ENCODE measurements at places on chromosomes 1 and 21.

DNA sequence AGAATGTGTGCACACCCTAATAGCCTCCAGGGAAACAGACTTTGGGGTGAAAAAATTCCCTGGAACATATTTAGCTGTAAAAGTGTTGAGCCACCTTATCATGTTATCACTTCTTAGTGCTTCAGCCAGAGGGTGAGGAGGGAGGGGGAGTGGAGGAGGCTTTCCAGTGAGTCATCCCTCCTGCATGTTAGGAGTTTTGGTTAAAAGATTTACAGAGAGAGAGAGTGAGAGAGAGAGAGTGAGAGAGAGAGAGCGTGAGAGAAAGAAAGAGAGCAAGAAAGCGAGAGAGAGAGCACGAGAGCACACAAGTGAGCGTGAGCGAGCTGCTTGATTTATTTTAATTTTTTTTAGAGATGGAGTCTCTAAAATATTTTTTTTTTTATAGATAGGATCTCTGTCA, 13.5 kb upstream of the CACNA1E start:
- DNase-seq: peak; percentile 83

GRCh38 chr1:95117207-95118066, at the start of gene TLCD4:
TSS of gene TLCD4 (plus strand) at chr1:95117355. CDS start at chr1:95143902, 26,547 bp downstream.
- no peak for DNase-seq

DNA sequence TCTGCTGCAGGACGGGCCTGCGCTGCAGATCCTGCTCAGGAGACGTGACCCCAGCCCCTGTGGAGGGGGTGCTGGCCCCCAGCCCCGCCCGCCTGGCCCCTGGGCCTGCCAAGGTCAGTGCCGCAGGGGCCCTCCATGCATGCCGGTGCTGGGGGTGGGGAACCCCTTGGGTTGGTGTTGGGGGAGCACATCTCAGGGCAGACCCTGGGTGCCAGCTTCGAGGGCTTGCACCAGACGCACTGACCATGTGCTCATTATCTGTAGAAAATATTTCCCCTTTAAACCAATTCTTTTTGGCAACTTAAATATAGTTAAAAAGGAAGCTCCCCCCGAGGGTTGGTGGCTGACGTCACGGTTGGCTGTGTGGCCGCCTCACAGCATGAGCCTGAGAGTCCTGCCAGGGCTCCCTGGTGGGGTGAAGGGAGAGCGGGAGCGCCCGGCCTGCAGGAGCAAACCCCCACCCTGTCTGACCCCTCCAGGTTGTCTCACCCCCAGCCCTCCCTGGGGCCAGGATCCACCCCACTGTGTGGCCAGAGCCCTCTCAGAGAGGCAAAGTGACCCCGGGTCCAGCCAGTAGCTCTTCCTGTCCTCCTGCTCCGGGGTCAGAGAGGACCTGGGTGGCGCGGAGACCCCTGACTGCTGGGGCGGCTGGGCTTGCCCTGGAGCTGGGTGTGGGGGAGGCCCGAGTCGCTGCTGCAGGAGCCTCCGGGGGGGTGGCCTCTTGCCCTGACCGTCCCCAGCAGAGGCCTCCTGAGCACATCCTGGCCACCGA, 5.3 kb upstream of the PFKL start:
- DNase-seq: no peak

- DNase-seq: no peak
These were observed 75.5 kb upstream of the PDC start for GRCh38 chr1:186536273-186536890.

GRCh38 chr1:1541956-1542765, 1.7 kb upstream of the TMEM240 start:
- DNase-seq: no peak

- DNase-seq: peak; percentile 52
These were observed 17.2 kb upstream of the RASSF5 start for GRCh38 chr1:206489980-206490770.

DNA sequence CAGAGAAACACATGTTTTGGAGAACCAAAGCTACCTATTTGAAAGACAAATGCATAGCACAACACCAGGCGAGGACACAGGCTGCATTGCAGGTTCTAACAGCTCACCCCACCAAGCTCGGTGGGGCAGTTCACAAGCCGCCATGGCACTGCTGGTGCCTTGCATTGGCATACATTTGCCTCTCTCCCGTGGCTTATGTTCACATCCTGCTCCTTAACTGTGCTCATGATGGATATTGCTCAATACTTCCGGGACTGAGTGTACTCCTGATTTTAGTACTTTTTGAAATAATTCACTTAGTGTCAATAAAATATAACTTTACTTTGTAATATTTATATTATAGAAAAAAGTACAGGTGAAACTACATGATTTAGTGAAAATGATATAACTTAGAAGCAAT, 1187.4 kb upstream of the NCAM2 start:
- no peak for DNase-seq

- DNase-seq: peak; percentile 67
These were observed 427.2 kb downstream of the KCNT2 start for GRCh38 chr1:196180847-196181593.

GRCh38 chr1:33997127-33998036, 133.5 kb downstream of the HMGB4 start:
- no peak for DNase-seq

- no peak for DNase-seq
These were observed 6.5 kb downstream of the RPS6KA1 start for GRCh38 chr1:26536081-26536480.
